ENCODE measurements at places on chromosomes 6 and 20.

- no peak for DNase-seq
Measured at GRCh38 chr6:87102151-87102621, 7.3 kb upstream of the CGA start.

DNA sequence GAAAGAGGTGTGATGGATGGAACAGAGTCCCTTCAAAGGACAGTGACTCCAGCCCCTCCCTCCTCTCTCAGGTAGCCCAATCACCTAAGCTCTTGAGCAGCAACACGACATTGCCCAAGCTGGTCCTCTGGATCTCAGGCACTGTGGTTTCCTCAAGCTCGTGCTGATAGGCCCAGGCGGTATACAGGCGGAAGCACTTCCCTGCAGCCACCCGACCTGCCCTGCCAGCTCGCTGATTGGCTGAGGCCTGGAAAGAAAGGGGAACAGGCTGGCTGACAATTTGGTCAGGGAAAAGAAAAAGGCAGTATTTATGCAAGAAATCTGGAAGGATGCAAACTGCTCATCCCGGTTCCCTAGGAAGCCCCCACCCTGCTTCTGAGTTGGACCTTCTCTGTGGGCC lies 9.6 kb downstream of the C6orf136 start:
- DNase-seq = no peak

GRCh38 chr20:20837574-20838021 lies 125.2 kb upstream of the RALGAPA2 start:
- no peak for DNase-seq

DNA sequence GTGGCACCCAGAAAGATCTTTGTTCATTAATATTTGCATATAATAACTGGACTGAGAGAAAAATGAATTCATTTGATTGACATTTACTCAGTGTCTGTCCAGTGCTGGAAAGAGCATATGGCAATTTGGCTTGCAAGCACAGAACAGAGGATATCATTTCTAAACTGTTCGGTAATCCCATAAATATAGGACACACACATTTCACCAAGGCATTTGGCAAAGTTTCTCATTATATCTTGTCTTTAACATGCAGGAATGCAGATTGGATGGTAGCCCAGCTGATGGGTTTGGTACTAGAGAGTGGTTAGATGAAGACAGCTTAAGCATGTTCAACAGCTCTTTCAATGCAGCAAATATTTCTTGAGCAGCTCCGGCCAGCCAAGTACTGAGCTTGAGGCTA lies 259.2 kb downstream of the PRKN start:
- DNase-seq = no peak

GRCh38 chr6:146950351-146950835 lies 253.8 kb upstream of the STXBP5 start:
- peak; percentile 35 for DNase-seq

DNA sequence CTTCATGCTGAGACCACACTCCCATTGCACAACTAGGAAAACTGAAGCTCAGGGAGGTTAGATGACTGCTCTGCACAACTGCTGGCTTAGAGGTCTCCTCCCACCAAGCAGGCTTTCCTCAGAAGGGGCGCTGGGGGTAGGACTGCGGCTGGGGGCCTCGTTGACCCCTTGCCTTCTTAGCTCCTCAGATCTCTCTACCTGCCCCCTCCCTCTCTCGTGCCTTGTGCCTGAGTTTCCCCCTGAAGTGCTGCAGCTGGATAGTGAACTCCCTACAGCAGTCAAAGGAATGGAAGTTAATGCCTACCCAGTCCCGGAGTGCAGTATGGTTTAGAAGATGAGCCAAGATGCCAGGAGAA lies 149.8 kb downstream of the GRM4 start:
- no peak for DNase-seq

DNA sequence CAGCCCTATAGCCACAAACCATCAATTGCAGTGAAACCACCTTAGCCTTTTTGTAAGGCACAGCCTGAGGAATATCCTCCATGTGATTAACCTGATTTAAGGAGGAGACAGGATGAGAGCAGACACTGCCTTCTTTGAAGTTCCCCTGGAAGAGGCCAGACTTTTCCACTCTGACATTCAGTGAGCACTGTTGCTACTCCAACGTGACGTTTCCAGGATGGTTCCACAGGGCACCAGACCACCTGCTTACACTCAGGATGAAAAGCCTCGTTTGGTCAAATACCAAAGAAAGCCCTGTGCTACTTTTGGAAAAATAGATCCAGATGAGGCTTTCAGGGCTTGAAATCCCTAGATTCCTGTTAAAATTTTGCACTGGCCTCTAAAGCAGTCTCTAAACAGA lies 1102.1 kb upstream of the FLRT3 start:
- DNase-seq = no peak

DNA sequence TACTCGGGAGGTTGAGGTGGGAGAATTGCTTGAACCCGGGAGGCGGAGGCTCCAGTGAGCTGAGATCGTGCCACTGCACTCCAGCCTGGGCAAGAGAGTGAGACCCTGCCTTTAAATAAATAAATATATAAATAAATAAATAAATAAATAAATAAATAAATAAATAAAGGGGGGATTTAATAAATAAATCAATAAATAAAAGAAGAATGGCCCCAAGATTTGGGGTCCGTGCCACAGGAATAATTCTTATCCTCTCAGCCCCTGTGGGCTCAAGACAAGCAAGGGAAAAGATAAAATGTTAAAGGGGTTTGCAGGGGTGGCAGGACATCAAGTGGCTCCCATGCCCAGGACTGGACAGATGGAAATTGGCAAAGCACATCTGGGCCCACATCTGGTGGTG lies 31.2 kb upstream of the MDFI start:
- no peak for DNase-seq

DNA sequence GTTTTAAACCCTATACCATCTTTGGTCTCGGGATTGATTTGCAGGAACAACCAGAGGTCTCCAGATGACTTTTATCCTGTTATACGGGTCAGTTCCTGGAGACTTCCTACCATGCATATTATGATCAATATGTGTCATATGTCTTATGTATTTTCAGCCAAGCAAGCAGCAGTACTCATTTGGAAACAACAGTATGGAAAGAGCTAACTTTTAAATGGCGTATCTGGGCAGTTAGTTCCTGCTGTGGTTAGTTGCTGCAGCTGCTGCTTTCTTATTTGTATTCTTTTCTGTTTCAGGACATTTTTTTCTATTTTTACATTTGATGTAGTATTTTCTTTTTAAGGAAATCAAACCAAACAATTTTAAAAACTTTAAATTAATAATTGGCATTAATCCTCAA lies 207.5 kb downstream of the MANEA start:
- DNase-seq = no peak

DNA sequence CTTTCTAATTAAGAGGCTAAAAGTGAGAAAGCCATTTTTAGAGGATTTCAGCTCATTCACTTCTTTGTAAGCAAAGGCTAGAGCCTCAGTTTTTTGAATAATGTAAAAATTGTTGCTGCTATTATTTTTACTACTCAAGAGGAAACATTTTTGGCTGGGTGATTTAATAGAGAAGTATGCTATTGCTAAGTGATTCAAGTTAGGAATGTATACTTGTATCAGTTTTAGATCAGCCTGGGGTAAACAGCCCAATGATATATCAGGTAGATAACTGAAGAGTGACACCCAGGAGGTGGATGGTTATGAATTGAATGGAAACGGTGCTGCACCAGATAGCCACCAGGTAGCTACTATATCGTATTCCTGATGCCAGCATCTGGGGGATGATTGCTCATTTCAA lies 9.2 kb downstream of the QKI start:
- no peak for DNase-seq

GRCh38 chr6:138833816-138834539 lies 38.1 kb downstream of the ECT2L start:
- DNase-seq = peak; percentile 13

- no peak for DNase-seq
Measured at GRCh38 chr6:108755257-108756240, 92.7 kb upstream of the ARMC2 start.

DNA sequence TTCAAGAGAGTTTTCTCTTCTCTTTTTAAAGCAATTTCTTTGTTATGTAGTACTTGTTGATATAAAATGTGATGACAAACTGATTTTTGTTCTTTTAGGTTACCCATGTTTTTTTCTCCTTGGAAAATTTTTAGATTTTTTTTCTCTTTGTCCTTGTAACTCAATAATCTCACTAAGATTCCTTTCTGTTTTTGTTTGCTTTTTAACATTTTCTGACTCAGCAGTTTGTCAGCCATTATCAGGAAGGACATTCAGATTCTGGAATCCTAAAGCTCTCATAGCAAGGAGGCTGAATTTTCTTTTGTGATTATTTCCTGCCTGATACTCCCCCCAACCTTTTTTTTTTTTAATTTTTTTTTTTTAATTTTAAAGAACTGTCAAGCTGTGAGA lies 75.2 kb upstream of the CITED2 start:
- DNase-seq = peak; percentile 8

GRCh38 chr6:139135578-139136545 lies 982 bp downstream of the HECA start:
- no peak for DNase-seq

DNA sequence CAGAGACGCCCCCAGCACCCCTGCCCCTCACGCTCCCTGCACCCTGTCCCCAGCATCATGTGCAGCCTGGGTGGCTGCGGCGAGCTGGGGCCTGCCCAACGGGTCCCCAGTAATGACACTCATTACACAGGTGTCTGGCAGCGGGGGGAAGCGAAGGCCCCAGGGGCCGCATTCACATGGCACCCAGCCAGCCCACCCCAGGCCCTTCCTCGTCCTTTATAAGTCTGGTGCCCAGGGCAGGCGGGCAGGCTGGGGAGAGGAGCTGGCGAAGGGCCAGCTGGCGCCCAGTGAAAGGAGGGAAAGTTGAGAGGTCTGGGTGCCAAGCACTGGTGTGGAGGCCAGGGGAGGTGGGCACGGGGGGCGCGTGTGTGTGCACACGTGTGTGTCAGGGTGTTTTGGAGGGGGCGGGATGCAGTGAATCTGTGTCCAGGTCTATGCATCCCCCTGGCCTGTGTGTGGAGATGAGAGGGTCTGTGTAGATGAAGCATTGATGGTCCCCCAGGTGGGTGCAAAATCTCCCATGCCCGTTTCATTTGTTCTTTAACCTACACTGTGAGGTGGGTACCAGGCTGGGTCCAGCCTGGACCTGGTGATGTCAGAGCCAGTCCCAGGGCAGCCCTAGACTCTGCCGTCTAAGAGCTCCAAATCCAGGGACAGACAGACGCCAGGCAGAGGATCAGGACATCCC lies 105.3 kb downstream of the CEBPB start:
- no peak for DNase-seq

GRCh38 chr6:80793411-80793810 lies 686.9 kb downstream of the BCKDHB start:
- DNase-seq = no peak

- DNase-seq = peak; percentile 85
Measured at GRCh38 chr6:1335367-1336037, 23.6 kb downstream of the FOXQ1 start.

DNA sequence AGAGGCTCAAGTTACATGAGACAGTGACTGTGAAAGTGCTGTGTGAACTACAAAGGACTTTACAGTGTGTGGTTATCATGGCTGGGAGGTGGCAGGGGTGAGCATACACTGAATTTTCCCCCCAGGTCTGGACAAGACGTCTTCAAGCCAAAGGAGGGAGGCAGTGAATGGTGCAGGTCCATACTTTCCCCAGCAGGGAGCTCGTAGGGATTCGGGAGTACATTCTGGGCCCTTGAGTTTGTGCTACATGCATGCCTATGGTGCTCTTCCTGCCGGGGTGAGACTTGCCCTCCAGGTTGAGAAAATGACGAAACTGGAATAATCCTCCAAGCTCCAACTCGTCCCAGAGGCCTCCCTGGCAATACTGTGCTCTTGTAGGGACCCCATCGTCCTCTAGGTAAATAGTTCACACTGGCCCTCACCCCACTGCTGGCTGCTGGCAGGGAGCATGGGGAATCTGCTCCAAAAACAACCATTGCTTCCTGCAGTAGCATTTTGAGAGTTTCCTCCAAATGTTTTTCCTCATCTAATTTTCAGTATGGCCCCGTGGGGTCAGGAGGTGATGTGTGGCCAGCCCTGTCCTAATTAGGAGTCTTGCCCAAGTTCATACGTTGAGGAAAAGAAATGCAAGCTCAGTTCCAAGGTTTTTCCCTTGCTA lies 57.6 kb downstream of the ZNF831 start:
- DNase-seq = no peak

- DNase-seq = no peak
Measured at GRCh38 chr20:7015257-7015656, 247.8 kb downstream of the BMP2 start.

DNA sequence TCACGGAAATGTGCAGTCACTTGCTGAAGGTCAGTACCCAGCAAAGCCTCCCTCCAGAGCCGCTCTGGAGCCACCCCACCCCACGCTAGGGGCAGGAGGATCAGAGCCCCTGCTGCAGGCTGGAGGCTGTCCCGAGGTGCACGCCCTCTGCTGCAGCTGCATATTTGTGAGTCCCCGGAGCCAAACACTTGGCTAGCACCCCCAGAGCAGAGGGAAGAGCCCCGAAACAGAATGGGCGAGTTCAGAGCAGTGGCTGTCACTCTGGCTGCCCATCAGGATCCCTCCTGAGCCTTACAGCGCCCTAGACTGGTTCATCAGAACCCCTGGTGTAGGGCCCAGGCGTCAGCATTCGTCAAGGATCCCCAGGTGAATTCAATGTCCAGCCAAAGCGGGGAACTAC lies 9.5 kb upstream of the TULP1 start:
- DNase-seq = no peak

GRCh38 chr6:128925765-128926164 lies 42.8 kb downstream of the LAMA2 start:
- DNase-seq = no peak

- DNase-seq = no peak
Measured at GRCh38 chr6:111211411-111212030, 124.2 kb downstream of the SLC16A10 start.

DNA sequence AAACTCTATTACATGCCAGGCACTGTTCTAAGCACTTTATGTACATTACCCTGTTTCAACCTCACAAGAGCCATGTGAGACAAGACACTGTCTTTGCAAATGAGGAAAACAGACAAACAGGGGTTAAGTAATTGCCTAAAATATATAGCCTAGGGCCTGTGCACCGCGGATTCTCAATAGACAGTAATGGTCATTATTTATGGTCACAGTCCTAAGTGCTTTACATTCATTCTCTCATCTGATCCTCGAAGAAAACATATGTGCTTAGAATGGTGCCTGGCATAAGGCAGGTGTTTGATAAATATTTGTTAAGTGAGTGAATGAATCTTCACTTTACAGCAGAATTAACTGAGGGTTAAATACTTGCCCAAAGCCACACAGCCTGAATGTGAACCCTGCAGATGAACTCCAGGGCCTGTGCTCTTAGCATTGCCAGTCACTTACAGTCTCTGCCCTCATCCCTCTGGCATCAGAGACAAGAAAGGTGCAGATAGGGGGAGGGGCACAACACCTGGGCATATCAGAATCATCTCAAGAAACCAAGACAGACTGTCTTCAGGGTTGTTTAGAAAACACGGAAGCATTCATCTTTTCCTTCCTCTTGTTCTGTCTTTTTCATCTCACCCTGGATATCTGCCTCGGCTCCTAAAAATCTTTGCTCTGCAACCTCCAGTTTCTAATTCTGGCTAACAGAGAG lies 92.8 kb upstream of the SASH1 start:
- no peak for DNase-seq

Measured in NCI-H226 (cell line).